ENCODE measurements at places on chromosomes 16 and 17. TPM values are rescaled to one million over a fixed set of nuclear protein-coding genes. Genes with fewer than 3 reads are reported as not detected.

GRCh38 chr16:88959022-88959421 lies 18.0 kb downstream of the CBFA2T3 start:
- DNase-seq: peak; percentile 24

DNA sequence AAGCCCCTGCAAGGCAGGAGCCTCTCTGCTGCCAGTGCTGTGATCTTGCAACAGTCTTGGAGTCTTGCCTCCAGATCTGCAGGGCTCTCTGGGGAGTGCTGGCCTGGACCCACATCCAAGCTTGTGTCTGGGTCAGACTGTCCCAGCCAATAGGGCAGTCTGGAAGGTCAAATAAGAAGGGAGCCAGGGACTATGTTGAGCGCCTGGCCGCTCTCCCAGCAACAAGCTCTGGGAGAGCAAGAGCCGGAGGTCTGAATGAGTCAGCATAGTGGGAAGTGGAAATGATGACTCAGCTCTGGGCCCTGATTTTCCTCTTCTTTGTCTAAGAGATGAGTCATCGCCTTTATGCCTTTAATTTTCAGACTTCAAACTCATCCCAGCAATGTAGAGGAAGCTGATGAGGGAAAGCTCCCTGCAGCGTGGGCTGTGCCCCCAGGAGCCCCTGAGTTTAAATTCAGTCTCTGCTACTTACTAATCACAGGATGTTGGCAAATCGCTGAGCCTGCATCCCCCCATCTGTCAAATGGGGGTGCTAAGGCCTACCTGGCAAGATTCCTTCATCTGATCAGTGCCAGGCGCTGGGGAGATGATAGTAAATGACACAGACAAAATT lies 43.6 kb upstream of the HAPSTR1 start:
- peak; percentile 90 for DNase-seq

DNA sequence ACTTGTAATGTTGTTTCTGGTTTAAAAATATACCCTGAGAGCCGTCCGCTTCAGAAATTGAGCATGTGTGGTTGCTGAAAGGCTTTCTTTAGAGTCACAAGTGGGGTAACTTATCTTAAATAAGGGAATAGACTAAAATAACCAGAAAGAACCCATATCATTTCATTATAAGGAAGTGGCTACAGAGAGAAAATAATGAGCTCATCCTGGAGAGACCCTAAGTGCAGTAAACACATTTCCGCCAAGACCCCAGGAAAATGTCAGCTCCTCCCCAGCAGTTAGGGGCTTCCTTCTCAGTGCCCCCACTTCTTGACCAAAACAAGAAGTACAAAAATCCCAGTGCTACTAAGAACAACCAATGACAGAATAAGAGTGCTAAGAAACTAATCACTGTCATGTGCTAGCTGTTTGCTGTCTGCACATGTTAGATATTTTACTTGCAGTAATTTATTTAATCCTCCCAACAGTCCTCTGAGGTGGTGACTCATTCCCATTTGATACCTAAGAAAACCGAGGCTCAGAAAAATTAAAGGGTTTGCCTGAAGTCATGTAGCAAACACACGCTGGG lies 83.5 kb downstream of the CDYL2 start:
- DNase-seq: no peak

DNA sequence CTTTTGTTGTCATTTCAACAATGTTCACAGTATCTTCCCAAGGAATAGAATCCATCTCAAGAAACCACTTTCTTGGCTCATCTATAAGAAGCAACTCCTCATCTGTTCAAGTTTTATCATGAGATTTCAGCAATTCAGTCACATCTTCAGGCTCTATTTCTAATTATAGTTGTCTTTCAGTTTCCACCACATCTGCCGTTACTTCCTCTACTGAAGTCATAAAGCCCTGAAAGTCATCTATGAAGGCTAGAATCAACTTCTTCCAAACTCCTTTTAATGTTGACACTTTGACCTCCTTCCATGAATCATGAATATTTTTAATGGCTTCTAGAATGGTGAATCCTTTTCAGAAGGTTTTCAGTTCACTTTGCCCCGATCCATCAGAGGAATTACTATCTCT lies 102.1 kb downstream of the CDH13 start:
- DNase-seq: no peak

- DNase-seq: no peak
Measured at GRCh38 chr16:50702725-50703124, 9.3 kb downstream of the NOD2 start.

- DNase-seq: peak; percentile 67
Measured at GRCh38 chr16:87550495-87550961, 51.8 kb upstream of the JPH3 start.

DNA sequence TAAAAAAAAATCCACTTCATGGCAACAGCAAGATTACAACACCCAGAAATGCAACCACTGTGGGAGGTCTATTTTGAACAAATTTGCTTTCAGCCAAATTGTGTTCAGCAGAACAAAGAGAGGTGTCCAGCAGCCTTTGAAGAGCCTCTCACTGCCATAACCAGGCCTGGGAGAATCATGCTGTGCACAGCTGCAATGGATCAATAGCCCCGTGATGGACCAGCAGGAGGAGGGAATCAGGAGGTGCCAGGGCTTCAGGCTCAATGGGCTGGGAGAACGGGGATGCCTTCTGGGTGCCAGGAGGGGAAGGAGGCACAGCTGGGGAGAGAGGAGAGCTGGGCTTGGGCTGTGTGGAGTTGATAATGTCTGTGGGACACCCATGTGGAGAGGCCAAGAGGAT lies 366.2 kb upstream of the EEF2KMT start:
- no peak for DNase-seq

DNA sequence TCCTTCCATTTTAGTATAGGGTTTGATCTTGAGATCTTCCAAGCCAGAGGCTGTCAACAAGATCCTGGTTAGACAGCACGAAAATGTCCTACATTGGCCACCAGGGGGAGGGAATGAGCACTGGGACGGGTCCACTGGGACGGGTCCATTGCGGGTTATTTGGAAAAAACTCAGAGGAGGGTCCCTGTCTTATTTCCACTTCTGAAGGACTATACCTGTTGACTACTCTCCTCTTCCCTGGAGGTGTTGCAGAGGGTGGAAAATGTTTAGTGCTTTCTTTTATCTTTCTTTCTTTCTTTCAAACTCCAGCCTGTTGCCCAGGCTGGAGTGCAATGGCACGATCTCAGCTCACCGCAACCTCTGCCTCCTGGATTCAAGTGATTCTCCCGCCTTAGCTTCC lies 2.5 kb downstream of the TTLL6 start:
- peak; percentile 50 for DNase-seq

- DNase-seq: peak; percentile 97
Measured at GRCh38 chr17:68378268-68379176, 78.8 kb downstream of the WIPI1 start.

GRCh38 chr17:50027881-50028735 lies 27.8 kb upstream of the ITGA3 start:
- DNase-seq: no peak

- DNase-seq: no peak
Measured at GRCh38 chr17:49364119-49364518, 2.1 kb upstream of the ZNF652 start.

- DNase-seq: no peak
Measured at GRCh38 chr17:45150911-45151809, 2.9 kb downstream of the HEXIM1 start.

DNA sequence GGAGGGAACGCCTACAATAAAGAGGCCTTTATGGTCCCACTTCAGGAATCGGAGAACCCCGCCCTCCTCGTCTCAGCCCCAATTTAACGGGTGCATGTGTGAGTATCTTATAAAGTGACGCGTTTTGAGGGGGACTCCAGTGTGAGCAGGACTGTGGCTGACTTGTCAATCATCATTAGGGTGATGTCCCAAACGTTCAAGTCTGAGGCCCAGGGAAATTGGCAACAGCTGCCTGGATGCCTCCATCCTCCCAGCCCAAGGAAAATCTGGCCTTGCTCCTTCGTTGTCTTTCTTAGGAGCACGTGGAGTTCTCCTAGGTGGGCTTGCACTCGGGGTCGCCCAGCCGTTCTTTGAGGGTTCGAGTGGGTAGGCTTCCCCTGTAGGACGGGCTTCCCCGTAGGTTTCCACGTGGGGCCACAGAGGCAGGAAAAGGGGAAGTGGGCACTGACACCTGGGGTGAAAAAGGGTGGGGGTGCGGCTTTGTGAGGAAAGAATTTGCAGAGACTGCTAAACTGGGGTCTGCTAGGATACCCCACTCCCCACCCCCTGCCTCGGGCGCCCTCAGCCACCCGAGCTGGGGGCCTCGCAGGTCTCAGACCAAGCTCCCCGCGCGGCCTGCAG lies 561 bp upstream of the HERPUD1 start:
- DNase-seq: no peak

DNA sequence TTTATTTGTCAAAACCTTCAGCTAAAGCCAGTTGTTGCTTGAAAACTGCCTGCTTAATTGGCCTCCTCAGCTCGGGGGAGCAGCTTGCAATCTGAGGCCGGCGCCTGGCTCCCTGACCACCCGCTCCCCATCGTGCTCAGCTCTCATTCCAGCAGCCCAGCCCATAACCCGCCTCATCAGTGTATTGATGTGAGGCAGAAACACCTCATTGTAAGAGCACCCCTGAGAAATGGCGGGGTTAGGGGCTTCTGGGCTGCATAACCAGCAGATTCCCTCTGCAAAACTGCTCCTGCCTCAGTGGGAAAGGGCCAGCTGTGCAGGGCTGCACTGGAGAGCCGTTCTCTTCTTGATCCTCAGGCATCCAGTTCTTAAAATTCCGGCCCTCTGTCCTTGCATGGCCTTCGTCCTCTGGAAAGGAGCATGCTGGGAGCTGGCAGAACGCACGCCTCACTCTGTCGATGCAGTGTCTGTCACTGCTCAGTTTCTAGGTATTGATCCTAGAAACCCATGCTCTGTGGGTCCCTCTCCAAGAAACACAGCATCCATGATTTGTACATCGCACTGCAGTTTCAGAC lies 113.8 kb upstream of the CHMP6 start:
- DNase-seq: peak; percentile 42

- DNase-seq: no peak
Measured at GRCh38 chr17:17710728-17711541, 29.7 kb downstream of the RAI1 start.

DNA sequence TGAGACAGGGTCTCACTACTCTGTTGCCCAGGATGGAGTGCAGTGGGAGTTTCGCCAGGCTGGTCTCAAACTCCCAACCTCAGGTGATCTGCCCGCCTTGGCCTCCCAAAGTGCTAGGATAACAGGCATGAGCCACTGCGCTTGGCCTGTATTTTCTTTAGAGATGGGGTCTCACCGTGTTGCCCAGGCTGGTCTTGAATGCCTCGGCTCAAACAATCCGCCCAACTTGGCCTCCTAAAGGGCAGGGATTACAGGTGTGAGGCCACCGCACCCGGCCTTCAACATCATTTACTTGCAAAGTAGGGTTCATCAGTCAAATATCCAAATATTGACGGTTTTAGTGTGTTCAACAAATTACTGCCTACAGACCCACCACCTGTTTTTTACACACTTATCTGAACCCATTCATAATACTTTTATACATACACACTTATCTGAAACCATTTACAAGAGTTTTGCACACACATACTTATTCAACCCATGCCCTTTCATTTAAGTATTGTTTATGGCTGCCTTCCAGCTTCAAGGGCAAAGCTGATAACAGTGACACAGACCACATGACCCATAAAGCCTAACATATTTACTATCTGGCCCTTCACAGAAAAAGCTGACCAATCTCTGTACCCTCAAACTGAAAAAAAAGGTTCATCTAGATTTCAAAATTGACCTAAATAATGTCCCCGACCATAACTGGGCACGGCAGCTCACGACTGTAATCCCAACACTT lies 11.9 kb downstream of the TMEM170A start:
- DNase-seq: no peak

DNA sequence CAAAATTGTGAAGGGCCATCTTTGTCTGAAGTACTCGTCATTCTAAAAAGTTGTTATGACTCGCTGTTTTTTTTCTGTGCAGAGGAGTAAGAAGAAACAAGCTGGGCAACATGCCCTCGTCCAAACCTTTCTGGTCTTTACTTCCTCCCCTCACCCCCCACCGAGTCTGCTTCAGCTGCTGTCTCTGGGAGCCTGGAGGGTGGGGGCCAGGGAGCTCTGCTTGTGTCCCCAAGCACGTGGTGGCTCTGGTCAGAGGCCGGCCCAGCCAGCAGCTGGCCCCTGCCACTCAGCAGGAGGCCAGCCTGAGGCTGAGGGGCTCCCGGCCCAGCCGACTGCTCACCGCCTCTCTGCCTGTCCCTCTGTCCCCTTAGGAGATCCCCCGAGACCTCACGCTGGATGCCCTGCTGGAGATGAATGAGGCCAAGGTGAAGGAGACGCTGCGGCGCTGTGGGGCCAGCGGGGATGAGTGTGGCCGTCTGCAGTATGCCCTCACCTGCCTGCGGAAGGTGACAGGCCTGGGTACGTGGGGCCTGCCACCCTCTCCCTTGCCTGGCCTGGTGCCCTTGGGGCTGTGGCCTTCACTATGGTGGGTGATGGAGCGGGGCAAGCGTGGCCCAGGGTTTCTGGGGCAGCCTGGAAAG lies 53.7 kb upstream of the LGALS9 start:
- DNase-seq: no peak

GRCh38 chr17:54781389-54781788 lies 119.3 kb upstream of the TOM1L1 start:
- no peak for DNase-seq

DNA sequence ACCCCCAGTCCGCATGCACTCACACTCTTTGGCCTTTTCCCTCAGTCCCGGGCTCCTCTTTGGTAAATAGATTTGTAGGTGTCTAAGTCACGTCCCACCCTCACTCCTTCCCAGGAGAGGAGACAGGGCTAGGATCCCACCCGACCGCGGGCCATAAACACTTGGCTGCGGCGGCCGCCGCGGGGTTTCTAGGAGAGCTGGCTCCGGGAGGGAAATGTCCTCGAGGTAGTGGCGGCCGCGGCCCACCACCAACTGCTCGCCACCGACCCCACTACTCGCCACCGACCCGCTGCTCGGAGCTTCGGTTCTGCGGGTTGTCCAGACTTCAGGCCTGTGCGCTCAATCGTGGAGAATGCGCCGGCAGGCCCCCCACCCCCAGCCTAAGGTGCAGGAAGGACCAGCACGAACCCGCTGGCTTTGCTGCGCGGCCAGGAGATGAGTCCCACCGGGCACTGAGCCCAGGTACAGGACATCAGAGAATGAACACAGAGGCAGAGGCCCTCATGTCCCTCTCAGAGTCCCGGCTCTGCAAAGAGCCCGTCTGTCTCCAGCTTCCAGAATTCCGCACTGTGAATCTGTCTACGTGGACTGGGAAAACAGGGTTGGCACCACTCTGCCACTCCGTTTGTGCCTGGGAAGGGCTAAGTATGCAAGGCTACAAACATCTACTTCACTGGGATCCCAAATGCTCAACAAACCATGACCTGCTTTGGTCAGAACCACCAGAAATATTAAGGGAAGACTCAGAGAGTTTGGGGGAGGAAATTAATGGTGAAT lies 2.5 kb downstream of the PRAC2 start:
- DNase-seq: no peak

GRCh38 chr17:45048795-45049563 lies 2.5 kb downstream of the DCAKD start:
- no peak for DNase-seq

- no peak for DNase-seq
Measured at GRCh38 chr16:7400117-7400890, 67.7 kb downstream of the RBFOX1 start.

- DNase-seq: no peak
Measured at GRCh38 chr17:28807925-28808634, 34.5 kb downstream of the FAM222B start.

- DNase-seq: no peak
Measured at GRCh38 chr17:5869041-5869745, 201.0 kb upstream of the WSCD1 start.

Gene SYNRG
- total RNA-seq: 36.2 TPM

Gene CXCL16
- total RNA-seq: 3.5 TPM

Gene PMP22
- 179 TPM for total RNA-seq

Gene CLEC16A
- total RNA-seq: 20.6 TPM

Gene ENO3
- 670 TPM for total RNA-seq

Gene PRSS22
- not detected for total RNA-seq

Gene HSD17B2
- total RNA-seq: not detected

Gene MT1F
- 3.0 TPM for total RNA-seq

Gene ALOX12B
- total RNA-seq: not detected

All from left ventricle myocardium superior (tissue), 1 donor.